ENCODE measurements at places on chromosomes 2 and 18.

- no peak for DNase-seq
Observed at GRCh38 chr18:24130494-24130893, 8.4 kb upstream of the CABYR start.

- no peak for DNase-seq
Observed at GRCh38 chr2:1702186-1702565, 42.1 kb downstream of the PXDN start.

- DNase-seq = no peak
Observed at GRCh38 chr18:36518839-36519238, 221.3 kb downstream of the FHOD3 start.

GRCh38 chr18:12589448-12589847 is 68.5 kb downstream of the SPIRE1 start:
- DNase-seq = no peak

GRCh38 chr2:220533485-220533884 is 906.1 kb downstream of the SLC4A3 start:
- DNase-seq = no peak

DNA sequence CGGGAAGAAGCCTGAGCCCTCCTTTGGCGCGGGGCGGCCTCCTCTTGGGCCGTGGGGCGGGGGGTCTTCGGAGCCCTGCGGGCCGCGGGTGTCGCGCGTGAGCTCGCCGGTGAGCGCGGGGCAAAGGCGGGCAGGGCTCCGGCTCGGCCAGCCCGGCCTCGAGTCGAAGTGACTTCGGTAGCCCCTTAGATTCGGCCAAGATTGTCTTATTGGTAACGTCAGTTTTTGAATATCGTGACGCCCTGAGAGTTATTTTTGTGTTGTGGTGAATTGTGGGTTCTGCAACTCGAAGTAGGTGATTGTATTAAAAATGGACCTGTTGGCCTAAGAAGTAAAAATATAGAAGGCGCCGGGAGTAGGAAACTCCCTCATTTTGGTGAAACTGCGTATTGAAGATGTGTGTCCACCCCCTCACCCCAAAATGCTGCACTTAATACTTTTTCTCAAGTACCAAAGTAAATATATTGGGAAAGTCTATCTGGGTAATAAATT is 669 bp downstream of the MARCHF7 start:
- no peak for DNase-seq

DNA sequence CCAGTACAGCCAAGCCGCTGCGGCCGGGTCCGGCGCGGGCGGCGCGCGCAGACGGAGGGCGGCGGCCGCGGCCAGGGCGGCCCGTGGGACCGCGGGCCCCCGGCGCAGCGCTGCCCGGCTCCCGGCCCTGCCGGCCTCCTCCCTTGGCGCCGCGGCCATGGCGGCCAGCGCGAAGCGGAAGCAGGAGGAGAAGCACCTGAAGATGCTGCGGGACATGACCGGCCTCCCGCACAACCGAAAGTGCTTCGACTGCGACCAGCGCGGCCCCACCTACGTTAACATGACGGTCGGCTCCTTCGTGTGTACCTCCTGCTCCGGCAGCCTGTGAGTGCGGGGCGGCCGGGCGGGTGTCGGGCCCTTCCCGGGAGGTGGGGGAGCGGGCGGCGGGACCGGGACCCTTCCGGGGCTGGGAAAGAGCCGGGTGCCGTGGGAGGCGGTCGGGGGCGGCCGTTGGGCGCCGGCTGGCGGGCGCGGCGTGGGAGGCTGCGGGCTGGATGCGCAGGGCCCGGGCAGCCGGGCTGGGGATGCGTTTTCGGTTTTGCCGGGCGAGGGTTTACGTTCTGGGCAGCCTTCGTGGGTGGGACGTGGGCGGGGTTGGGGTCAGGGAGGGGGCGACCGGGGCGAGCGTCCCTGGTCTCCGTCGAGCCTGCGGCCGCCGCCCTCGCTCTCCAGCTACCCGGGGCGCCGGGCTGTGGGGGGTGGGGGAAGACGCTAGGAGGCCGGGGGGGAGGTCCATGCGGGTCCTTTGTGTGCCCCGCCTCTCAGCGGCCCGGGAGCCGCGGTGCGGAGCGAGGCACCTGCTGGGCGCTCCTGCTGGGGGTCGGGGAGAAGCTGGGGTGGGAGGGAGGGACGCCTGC is 537 bp downstream of the AGFG1 start:
- DNase-seq = no peak

GRCh38 chr2:64646007-64646880 is 7.5 kb downstream of the SERTAD2 start:
- DNase-seq = peak; percentile 56

DNA sequence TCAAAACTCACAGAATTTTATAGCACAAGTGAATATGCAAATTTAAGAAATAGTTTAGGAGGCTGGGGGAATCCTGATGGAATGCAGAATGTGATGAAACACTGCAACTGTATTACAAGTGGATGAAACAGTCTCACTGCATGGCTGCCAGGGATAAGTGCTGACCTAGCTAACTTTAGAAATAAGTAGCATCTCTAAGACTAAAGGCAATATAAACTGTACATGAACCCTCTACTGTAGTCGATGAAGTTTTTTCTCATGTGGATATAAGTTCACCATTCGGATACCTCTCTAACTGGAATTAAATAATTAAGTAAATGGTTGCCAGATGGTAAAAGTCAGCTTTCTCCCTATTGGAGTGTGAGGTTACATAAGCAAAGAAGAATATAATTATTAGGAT is 777.8 kb upstream of the RAB6C start:
- DNase-seq = no peak

DNA sequence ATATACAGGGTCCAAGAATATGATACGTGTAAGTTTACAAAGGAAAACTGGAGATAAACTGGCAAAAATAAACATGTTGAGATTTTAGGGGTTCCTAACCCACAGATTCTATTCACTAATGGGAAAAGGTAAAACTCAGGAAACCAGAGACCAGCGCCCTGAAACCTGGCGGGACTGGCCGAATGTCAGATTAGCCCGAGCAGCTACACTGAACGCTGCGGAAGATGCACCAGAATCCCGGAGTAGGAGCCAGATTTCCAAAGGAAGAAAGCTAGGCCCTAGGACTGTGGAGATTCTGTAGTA is 679 bp upstream of the WDR75 start:
- no peak for DNase-seq

- no peak for DNase-seq
Observed at GRCh38 chr2:130976591-130977237, 116.5 kb downstream of the FAM168B start.

DNA sequence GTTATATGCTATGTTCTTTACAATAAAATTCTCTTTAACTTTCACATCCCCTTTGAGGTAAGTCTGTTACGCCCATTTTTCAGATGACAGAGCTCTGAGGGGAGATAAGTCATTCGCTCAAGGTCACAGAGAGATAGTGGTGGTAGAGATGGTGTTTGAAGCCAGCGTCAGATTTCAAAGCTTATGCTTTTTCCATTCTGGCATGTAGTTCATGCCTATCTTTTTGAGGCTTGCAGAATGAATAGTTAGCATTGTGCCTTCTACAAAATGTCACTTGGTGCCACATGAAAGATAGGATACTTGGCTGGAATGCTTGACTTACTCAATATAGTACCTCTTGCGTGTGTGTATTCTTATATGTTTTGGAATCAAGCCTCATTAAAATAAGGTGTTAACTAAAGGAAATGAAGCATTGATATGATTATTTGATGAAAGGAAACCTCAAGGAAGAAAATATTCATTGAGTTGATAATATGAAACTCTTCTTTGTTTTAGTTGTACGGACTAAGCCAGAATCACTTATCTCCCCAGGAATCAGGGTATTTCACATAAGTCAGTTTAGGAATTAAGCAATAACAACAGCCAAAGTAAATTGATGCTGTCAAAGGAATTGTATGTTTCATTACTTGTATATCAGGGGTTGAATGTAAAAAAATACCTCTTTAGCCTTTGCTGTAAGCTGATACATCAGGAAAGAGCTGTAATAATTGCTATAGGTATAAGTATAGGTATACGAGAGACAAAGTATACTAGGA is 15.5 kb downstream of the SPATS2L start:
- DNase-seq = no peak

DNA sequence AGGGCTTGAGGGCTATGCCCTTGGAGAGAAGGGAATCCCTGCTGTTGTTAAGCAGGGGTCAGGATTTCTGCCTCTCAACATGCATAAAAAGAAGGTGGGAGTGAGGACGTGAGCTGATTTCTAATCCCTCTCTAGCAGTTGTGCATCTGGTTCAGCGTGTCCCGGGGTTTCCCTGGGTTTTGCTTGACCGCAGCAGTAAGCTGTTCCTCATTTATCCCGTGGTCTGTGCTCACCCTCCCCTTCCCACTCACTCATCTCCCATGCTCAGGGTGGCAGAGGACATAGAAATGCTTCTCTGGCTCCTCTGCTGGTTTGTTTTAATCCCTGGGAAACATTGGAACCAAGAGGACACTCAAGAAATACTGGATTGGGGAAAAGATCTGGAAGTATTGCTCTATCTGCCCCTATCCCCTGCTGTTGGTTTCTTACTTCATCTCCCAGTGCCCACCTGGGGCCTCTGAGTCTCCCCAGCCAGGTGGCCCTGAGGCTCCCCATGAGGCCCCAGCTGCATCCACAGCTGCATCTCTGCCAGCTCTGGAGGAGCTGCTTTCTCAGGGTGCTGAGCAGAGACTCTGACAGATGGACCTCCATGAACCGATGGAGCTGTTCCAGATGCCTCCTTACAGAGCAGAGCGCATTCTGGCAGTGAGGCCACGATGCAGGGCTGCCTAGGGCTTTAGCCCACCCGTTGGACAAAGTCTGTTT is 36.1 kb downstream of the TET3 start:
- no peak for DNase-seq

DNA sequence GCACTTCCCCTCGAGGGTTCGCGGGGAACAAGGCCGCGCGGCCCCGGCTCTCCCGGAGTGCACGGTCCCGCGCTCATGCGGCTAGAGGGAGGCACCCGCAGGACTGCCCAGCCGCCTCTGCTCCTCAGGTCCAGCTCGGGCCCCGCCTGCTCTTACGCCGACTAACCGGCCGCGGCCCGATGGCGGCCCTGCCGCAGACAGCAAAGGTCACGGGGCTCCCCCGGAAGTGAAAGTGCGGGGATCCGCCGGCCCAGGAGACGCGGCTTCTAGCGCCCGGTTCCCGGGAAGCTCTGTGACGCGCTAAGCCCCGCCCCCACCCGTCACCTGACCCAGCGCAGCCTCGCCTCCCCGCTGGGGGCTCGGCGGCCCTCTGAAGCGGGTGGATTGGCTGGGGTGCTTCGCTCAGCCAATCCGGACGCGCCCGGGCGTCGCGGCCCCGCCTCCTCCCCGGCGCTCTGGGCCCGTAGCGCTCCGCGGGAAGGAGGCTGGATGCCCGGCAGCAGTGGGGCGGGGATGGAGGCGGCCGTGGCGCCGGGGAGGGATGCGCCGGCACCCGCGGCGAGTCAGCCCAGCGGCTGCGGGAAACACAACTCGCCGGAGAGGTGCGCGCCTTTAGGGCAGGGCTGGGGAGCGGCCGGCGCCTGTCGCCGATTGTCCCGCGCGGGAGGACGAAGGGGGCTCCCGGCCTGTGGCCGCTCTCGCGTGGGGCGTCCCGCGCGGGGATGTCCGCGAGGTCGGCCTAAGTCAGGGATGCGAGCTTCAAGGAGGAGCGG is at the start of gene SCLY:
TSS of gene SCLY (plus strand) at position 460 of the 773 bp plus-strand sequence. CDS start at position 514, 54 bp downstream.
- peak; percentile 87 for DNase-seq

DNA sequence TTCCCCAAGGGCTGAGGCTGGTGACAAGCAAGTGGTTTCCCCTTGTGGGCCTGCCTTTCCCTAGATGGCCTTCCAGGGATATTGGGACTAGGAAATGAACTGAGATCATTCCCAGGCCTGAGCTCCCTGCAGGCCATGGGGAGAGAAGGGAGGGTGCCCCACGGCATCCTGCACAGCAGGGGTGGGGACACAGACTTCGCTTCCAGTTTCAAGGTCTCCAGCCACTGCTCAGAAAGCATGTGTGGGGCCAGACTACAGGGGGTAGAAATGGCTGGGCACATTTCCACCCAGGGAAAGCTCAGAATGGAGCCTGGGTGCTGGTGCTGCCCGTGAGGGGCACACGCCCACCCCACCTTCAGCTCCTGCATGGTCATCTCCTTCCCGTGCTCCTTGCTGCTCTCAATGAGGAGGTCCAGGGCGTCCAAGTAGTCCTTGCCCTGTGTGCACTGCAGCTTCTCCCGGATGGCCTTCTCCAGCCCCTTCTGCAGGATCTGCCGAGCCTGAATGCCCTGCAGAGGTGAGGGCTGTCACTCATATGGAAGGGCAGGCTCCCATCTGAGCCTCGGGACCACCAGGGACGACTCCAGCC is 13.2 kb downstream of the CYP26B1 start:
- DNase-seq = no peak

DNA sequence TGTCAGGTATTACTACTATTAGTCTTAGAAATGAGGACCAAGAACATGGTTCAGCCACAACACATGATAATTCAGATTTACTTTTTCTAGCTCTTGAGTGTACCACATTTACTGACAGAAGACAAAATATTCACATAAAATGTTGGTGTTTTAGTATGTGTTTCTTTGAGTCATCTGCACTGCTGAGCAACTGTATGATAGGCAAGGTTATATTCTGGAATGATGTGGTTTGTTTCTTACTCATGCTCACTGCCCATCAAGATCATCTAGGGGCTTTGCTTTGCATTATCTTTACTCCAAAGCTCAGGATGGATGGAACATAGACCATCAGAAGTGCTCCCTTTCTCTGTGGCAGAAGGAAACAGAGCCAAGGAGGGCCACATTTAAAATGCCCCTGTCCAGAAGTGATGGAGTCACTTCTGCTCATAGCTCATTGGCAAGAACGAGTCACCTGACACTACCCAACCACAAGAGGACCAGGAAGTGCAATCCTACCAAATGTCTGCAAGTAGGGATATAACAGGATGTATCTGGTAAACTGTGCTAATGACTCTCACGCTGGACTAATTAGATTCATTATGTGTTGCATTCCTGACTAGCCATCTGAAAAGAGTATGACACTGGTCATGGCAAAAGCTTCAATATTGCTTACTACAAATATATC is 81.5 kb downstream of the DIS3L2 start:
- DNase-seq = no peak

- no peak for DNase-seq
Observed at GRCh38 chr2:125644257-125644656, 1011.7 kb upstream of the GYPC start.

DNA sequence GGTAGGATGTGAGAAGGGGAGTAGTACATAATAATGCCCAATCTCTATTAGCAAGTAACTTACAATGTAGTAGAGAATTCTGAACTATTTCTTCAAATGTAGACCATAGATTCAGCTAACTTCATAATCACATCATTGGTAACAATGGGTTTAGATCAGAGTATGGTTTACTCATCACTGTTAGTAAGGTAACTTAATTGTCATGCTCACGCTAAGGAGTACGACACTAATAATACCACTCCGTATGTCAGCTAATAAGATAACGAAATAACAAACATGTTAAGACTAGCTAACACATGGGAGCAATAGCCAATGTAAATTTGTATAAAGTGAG is 56.4 kb upstream of the CCDC141 start:
- no peak for DNase-seq
